ENCODE measurements at places on chromosomes 12 and 14.

- no peak for DNase-seq
Measured at GRCh38 chr14:28876572-28876945, 110.0 kb downstream of the FOXG1 start.

GRCh38 chr14:43483415-43483814 lies 1023.7 kb downstream of the FSCB start:
- DNase-seq, result no peak

- DNase-seq, result no peak
Measured at GRCh38 chr12:115943630-115944391, 333.7 kb downstream of the MED13L start.

DNA sequence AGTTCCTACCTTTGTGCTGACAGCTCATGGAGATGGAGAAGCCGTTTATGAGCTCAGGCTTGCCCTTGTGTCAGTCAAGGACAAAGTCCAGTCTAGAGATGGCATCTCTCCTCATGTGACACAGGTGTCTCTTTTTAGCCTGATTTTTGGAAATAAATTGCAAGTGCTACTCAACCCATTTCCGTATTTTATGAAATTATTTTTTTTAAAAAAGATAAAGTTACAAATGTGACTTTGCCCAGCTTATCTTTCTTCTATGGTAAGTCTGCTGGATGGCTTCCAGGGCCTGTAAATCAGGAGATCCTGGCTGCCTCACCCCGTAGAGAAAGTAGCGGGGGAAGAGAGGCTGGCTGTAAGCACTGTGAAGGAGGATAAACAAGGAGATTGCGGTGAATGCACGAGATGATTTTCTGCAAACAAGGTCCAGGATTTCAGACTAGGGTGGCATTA lies 169.7 kb downstream of the MYRFL start:
- DNase-seq, result peak; percentile 45

- no peak for DNase-seq
Measured at GRCh38 chr12:12353276-12353675, 3.2 kb upstream of the MANSC1 start.

DNA sequence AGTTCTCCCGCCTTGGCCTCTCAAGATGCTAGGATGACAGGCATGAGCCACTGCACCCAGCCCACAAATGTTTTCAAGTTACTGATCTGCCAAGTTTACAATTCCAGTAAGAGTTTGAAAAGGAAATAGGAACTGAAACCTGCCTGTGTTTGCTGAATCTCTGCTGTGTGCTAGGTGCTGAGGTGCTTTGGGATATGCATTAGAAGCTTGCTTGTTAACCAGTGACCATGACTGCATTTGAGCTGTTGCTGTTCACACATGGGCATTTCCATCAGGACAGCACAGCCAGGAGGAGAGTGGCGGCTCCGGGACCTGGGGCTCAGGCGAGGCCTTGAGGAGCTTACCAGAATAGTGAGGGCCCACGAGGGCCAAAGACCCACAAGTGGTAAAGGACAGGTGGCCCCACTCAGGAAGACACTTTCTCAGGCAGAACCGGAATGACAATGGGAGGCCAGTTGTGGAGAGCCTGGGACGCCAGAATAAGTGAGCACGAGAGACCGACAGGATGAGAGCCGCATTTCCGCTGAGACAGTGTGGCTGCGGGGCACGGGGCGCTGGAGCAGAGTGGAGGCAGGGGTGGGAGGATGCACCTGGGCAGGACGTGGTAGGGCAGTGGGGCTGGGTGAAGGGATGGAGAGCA lies 54.5 kb upstream of the MMP17 start:
- DNase-seq, result no peak

DNA sequence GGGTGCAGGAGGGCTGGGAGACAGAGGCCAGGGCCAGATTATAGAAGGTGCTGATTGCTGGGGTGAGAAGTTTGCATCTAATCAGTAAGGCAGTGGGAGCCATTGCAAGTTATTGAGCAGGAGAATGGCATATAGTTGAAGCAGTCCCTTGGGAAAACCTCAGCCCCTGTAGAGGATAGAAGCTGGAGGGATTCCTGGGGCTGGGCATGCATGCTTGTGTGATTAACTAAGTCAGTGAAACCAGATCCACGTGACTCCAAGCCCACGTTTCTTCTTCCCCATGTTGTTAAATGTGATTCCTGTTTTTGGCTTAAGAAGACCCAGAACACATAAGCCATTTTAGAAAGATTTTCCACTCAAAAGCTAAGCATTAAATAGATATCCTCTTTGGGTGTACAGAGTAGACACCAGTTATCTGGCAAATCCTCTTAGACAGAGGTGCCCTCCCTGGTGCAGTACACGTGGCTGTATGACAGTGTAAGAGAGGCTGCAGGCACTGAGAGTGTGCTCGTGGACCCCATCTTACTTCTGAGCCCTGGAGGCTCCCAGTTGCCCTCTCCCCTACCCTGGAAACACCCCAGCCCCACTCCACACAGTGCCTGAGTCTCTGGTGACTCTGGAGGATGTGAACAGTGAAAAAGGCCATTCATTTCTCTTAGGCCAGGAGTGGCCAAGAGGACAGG lies 3.2 kb downstream of the C14orf132 start:
- DNase-seq, result no peak

- DNase-seq, result peak; percentile 82
Measured at GRCh38 chr12:85424581-85425348, 144.7 kb downstream of the ALX1 start.

DNA sequence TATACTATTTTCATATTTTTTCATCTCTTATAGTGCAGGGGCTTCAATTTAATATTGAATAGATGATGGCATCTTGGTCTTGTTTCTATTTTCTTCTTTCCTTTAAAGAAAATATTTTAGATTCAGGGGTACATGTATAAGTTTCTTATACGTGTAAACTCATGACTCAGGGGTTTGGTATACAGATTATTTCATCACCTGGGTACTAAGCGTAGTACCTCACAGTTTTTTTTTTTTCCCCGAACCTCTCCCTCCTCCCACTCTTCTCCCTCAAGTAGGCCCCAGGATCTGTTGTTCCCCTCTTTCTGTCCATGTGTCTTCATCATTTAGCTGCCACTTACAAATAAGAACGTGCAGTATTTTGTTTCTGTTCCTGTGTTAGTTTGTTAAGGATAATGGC lies 172.6 kb downstream of the TMTC3 start:
- DNase-seq, result no peak

DNA sequence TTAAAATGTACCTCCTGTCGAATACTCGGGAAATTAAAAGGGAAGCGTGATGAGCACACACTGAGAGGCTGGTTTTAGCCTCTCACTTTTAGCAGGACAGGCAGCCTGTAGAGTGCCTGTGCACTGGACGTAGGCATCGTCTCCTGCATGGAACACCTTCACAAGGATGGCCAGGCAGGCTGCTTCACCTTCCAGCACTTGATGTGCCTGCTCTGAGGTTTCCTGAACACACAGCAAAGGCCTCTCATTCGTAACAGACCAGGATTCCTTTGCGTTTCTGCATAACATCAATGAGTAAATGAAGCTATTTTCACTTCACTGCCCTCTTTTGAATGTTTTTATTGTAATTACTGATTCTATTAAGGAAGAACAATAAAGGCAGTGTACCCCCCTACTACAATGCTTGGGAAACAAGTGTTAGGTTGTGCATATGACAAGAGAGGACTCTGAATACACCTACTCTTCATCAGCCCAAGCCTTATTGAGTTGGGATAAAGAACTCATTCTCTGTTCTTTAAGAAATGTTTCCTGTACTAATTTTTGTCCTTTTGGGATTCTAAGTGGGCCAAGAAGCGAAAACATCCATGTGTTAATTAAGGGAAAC lies 1077.6 kb upstream of the FOXG1 start:
- DNase-seq, result no peak

DNA sequence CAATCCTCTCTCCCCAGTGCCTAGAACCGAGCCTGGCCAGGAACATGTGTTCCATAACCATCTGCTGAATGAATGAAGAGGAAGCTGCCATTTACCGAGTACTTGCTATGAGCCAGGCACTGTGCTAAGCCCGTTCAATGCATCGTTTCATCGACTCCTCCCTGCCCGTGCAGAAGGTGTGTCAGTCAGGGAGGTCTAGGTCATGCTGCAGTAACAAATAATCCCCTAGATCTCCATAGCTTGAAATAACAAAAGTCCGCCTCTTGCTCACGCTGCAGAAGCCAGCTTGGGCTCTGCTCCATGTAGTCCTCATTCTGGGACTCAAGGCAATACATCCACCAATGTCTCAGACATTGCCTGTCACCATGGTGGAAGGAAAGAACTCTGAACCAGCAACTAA lies 101.3 kb downstream of the SCARB1 start:
- no peak for DNase-seq

- DNase-seq, result no peak
Measured at GRCh38 chr12:103852498-103852997, 11.5 kb upstream of the NT5DC3 start.

DNA sequence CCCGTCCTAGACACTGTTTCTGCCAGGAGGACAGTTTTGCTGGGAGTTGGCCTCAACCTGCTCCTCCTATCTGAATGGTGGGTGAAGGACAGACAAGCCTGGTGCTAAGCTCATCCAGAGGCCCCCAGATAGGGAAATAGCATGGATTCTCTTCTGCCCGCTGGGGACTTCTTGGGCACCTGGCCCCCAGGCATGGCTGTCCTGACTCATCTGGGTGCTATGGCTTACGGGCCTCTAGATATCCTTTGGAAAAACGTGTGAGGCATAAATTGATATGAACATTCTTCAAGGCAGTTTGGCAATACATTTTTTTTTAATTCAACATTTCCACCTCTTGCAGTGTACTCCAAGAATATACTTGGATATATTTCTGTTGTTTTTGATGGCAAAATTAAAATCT lies 8.6 kb downstream of the TECPR2 start:
- DNase-seq, result no peak

GRCh38 chr12:97148941-97149559 lies 242.0 kb downstream of the NEDD1 start:
- DNase-seq, result peak; percentile 76

DNA sequence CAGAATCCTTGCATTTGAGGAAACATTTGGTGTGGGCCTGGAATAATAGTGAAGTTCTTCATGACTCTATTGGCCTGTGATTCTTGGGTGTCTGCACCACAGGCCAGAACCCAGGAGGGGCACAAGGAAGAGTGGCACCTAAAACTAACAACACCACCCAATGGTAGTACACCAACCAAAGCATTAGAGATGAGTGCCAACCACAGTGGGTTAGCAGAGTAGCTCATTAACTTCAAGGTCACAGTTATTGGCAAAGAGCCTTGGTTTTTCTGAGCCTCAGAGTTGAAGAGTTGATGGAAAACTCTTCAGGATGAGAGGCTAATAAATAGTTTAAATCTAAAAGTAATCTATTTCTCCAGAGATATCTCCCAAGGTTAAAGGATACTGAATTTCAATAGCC lies 57.0 kb downstream of the HELB start:
- no peak for DNase-seq

- DNase-seq, result peak; percentile 40
Measured at GRCh38 chr12:71686658-71687025, 760 bp downstream of the TMEM19 start.

GRCh38 chr12:132625731-132626430 lies 7.3 kb downstream of the P2RX2 start:
- no peak for DNase-seq

GRCh38 chr14:92724516-92725340 lies 23.7 kb downstream of the LGMN start:
- DNase-seq, result no peak

GRCh38 chr12:97760601-97761000 lies 298.0 kb downstream of the RMST start:
- DNase-seq, result no peak

- DNase-seq, result peak; percentile 28
Measured at GRCh38 chr14:106277503-106277902, 751.1 kb downstream of the TMEM121 start.

GRCh38 chr12:16225692-16226091 lies 51.8 kb downstream of the SLC15A5 start:
- DNase-seq, result no peak

DNA sequence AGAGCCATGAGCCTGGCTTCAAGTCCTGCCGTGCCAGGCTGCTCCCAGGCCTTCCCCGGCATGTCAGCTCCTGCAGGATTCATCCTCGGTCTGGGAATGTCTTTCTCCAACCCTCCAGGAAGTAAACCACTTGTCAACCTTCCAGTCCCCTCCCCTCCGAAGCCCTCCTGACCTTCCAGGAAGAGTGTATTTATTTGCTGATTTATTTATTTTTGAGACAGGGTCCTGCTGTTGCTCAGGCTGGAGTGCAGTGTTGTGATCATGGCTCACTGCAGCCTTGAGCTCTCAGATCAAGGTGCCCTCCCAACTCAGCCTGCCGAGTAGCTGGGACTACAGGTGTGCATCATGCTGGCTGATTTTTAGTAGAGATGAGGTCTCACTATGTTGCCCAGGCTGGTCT lies 24.7 kb downstream of the VSX2 start:
- DNase-seq, result no peak

DNA sequence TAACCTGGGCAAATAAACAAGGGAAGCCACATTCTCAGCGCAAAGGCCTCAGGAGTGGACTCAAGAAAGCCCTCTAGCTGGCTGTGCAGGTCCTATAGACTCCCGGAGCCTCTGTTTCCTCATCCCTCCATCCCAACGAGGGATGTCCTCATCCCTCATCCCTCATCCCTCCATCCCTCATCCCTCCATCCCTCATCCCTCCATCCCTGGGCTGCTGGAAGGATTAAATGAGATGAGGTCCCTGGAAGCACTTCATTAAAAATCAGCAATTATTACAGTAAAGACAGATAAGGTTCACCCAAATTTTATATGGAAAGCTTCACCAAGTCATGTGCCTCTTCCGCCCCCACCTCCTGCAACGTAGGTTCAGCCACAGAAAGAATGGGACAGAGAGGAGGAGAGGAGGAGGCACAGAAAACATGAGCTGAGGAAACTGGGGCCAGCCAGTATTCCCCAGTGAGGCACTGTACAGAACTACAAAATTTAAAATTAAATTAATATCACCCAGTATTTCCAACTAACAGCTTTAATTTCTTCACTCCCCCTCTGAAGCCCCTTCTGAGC lies 4.8 kb downstream of the ITPK1 start:
- no peak for DNase-seq

DNA sequence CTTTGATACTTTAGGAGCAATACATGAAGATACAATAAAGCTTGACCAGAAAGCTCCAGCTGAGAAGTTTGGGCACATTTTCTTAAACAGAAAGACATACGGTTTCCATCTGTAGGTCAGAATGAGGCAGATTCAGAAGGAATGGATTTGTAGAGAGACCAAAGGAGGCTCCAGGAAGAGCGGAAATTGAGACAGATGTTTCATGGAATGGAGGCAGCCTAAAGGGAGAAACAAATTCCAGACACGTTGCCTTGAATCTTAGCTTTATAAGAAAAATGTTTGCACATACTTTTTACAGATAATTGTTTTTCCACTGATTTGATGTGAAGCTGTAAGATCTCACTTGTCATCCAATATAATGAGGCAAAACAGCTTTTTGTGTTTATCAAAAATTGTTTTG lies 24.8 kb downstream of the EPYC start:
- no peak for DNase-seq

GRCh38 chr14:101333335-101334280 lies 227.7 kb upstream of the DIO3 start:
- no peak for DNase-seq

GRCh38 chr12:53976172-53976822 lies 1.5 kb upstream of the HOTAIR start:
- no peak for DNase-seq

DNA sequence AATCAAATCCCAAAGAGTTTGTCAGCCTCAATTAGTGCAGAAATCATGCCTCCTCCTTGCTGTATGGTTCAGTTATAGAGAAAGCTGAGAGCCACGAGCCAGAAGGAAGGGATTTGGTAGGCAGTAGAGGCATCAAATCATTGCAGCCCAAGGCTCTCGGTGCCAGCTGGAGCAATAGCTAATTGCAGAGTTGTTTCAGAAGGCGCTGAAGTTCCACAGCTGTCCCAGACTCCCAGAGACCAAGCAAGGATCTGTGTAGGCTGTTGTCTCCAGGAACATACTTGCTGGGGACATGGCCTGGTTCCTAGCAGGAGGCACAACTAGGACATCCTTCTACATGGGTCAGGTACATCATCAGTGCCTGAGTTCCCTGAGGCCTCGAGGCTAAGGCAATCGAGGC lies 80.4 kb upstream of the WSCD2 start:
- no peak for DNase-seq

Measured in hematopoietic multipotent progenitor cell treated with erythropoietin and hydrocortisone succinate and interleukin-3 and kit ligand, for 6 days (in vitro differentiated cells).